ENCODE measurements at places on chromosomes 11 and 22. TPM values are rescaled to one million over a fixed set of nuclear protein-coding genes. Genes with fewer than 3 reads are reported as not detected.

DNA sequence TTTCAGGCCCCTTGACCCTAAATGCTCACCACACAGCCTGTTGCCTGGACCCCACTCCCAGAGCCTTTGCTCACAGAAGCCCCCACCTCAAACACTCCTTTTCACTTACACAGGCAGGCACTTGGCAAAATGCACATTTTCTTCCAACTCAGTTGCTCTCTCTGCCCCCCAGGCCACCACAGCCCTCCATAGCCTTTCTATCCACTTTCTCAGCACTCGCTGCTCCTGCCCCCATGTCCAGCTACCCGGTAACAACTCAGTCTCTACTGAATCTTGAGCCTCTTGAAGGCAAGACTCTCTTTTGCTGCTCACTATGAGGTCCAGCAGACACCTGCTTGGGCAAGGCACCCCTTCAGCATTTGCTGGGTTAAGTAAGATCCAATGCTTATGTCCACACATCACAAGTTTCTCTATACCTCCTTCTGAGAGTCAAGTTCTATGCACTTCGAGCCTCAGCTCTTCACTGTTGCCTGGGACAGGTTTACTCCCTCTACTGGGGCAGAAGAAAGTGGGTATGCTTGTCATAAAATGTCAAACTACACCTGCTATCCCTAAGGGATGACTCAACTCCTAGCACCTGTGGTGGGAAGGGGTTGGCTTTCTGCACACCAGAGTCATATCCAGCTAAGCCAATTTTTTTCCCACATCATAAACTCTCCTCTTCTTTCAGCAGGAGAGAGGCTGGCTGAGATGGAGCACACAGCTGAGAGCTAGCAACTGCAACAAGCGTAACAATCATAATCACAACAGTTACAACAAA lies 36.9 kb downstream of the MORC2 start:
- no peaks in the 10 kb centered on the region for H3K27me3 ChIP-seq
- H3K4me1 ChIP-seq, result peaks cover 1% of the 10 kb centered on the region
- H3K27ac ChIP-seq, result peak overlapping the region; percentile 6
- H3K36me3 ChIP-seq, result peaks cover 19% of the 10 kb centered on the region
- DNase-seq, result no peak

DNA sequence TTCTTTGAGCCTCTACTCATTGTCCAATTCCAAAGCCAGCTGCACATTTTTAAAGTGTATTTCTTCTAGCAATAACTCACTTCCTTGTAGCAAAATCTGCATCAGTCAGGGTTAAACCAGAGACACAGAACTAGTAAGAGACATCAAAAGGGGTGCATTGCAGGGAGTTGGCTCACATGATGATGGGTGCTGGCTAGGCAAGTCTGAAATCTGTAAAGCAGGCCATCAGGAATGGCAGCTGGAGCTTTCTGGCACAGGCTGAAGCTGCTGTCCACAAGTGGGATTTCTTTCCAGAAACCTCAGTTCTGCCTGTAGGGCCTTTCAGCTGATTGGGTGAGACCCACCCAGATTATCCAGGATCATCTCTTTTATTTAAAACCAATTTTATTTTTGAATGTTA lies 698.1 kb downstream of the NTM start:
- DNase-seq, result no peak
- H3K4me1 ChIP-seq, result no peaks in the 10 kb centered on the region
- no peaks in the 10 kb centered on the region for H3K27me3 ChIP-seq

- H3K4me1 ChIP-seq, result peaks cover 9% of the 10 kb centered on the region
- H3K27ac ChIP-seq, result peak overlapping the region; percentile 61
- no peak overlapping the region for H3K4me3 ChIP-seq
- H3K36me3 ChIP-seq, result peaks cover 37% of the 10 kb centered on the region
- DNase-seq, result no peak
- no peaks in the 10 kb centered on the region for H3K27me3 ChIP-seq
Measured at GRCh38 chr22:46275455-46276122, 7.8 kb downstream of the TTC38 start.

- peak overlapping the region; percentile 83 for H3K27ac ChIP-seq
- peak; percentile 100 for DNase-seq
- H3K36me3 ChIP-seq, result peaks cover 25% of the 10 kb centered on the region
- H3K27me3 ChIP-seq, result no peaks in the 10 kb centered on the region
- H3K4me1 ChIP-seq, result peaks cover 28% of the 10 kb centered on the region
- peak overlapping the region; percentile 80 for H3K4me3 ChIP-seq
Measured at GRCh38 chr11:65546217-65546958, 11.8 kb downstream of the LTBP3 start.

GRCh38 chr11:102551169-102551781 lies 20.7 kb upstream of the MMP7 start:
- no peaks in the 10 kb centered on the region for H3K36me3 ChIP-seq
- H3K4me1 ChIP-seq, result peaks cover 3% of the 10 kb centered on the region
- H3K27me3 ChIP-seq, result no peaks in the 10 kb centered on the region
- no peak overlapping the region for H3K27ac ChIP-seq
- no peak overlapping the region for H3K4me3 ChIP-seq

GRCh38 chr11:10498426-10499250 lies 42.3 kb downstream of the RNF141 start:
- H3K36me3 ChIP-seq, result peaks cover 5% of the 10 kb centered on the region
- no peak overlapping the region for H3K27ac ChIP-seq
- DNase-seq, result no peak
- no peaks in the 10 kb centered on the region for H3K4me1 ChIP-seq
- no peak overlapping the region for H3K4me3 ChIP-seq

DNA sequence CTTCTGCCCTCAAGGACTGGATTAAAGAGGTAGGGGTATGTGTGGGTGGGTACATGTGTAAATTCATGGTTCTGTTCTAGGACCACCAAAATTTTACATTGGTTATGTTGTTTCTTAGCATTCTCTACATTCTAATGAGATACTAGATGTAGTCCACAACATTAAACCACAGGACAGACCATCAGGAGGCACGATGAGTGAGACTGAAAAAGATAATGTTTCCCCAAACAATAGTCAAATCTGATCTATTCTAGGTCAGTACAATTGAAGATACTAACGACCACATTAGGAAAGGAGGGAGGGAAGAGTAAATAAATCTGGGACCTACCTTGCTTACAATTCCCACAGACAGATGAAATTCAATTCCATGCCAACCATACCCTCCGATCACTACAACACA lies 42.2 kb downstream of the MRTFA start:
- H3K4me3 ChIP-seq, result no peak overlapping the region
- H3K4me1 ChIP-seq, result peaks cover 15% of the 10 kb centered on the region
- peaks cover 6% of the 10 kb centered on the region for H3K36me3 ChIP-seq
- H3K27ac ChIP-seq, result no peak overlapping the region

HBB gene
- total RNA-seq, result not detected

TRIM49 gene
- not detected for total RNA-seq

CYTH4 gene
- total RNA-seq, result 157 TPM

Data from activated naive CD8-positive, alpha-beta T cell treated with anti-CD3 and anti-CD28 coated beads, Interleukin-2, amount 10 ng/mL, durations not matched to agents 7 days and 5 days (primary cell).